Sigmoid colon (tissue), 7 donors: ENCODE measurements at places on chromosomes 16 and 17.

- no peak for DNase-seq
These were observed 7.0 kb upstream of the C1QTNF8 start for GRCh38 chr16:1102921-1103635.

DNA sequence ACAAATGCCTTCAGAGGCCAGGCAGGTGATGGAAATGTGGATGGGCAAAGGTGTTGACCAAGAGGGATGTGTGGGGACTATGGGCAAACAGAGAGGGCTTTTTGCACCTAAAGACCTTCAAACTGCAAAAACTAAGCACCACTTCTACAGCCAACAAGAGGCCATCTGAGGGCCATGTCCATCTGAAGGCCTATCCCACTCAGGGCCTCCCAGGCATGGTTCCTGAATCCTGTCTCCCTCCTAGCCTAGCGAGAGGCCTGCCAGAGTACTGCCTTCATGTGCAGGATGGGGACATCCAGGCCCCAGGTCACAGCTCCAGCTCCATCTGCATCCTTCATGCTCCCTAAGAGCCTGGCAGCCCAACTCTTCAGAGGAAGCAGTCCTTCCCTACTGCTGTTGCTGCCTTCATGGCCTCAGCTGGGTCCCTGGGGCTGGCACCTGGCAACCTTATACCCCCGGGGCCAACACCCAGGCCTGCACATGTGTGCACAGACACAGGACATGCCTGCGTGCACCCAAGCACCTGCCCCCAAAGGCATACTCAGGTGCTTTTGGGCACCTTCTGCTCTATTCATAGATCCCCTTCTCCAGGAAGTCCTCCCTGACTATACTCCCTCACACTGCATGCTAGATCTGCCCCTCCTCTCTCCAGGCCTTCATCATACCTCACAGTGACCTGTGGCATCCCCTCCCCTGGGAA, 95.2 kb downstream of the C16orf78 start:
- peak; percentile 21 for DNase-seq

DNA sequence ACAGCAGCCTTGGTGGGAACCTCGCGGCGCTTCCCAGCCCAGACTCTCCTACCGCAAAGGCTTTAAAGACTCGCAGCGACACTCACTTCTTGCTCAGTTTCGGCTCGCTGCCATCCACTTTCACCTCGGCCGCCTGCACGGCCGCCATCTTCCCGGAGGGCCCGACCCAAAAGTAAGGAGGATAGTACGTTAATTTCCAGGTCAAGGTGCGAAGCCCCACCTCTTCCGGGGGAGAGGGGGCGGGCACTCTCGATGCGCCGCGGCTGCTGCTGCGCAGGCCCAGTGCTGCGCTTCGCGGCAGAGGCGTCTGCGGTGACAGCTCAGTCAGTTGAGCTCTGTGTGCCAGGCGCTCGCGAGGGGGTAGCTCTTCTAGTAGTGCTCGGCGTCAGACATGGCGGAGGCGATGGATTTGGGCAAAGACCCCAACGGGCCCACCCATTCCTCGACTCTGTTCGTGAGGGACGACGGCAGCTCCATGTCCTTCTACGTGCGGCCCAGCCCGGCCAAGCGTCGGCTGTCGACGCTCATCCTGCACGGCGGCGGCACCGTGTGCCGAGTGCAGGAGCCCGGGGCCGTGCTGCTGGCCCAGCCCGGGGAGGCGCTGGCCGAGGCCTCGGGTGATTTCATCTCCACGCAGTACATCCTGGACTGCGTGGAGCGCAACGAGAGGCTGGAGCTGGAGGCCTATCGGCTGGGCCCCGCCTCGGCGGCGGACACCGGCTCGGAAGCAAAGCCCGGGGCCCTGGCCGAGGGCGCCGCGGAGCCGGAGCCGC, at the start of the genes KARS1 and TERF2IP:
KARS1 (minus strand) TSS at position 174 of the 773 bp plus-strand sequence; CDS start at position 148, 26 bp downstream.
TERF2IP (plus strand) TSS at position 282 of the 773 bp plus-strand sequence; CDS start at position 392, 110 bp downstream.
- DNase-seq, result peak; percentile 96

DNA sequence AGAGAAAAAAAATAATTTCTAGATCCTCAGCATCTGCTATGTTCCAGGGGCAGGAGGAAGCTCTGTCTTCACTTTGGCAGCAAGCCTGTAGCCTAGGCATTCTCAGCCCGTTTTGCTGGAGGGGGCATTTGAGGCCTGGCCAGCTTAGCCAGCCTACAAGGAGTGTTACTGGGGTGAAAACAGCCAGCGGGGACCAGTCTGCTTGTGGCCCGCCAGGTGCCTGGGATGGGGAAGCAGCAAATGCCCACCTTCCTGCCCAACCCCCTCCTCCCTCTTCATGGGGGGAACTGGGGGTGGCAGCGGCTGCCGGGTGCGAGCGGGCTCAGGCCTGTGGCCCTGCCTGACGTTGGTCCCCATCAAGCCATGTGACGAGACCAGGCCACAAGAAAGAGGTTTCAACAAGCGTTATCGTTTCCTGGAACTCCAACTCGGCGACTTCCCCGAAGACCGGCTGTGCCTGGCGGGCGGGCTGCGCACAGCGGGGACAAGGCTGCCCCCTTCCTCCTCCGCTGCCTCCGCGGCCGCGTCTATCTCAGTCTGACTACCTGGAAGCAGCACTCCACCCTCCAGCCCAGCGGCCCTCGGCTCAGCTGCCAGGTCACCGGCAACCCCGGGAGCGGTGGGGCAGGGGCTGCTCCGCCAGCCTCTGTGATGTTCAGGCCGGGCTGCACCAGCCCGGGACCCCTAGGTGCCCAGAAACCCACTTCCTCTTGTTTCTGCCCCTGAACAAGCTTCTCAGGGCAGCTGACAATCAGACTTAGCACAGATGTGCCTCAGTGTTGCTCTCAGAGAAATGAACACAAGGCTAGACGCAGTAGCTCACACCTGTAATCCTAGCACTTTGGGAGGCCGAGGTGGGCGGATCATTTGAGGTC, 22.9 kb downstream of the SOCS1 start:
- no peak for DNase-seq

GRCh38 chr16:86337581-86338402, 172.5 kb upstream of the FOXF1 start:
- DNase-seq, result no peak

- DNase-seq, result no peak
These were observed 11.3 kb upstream of the MAPT start for GRCh38 chr17:45883063-45883462.

DNA sequence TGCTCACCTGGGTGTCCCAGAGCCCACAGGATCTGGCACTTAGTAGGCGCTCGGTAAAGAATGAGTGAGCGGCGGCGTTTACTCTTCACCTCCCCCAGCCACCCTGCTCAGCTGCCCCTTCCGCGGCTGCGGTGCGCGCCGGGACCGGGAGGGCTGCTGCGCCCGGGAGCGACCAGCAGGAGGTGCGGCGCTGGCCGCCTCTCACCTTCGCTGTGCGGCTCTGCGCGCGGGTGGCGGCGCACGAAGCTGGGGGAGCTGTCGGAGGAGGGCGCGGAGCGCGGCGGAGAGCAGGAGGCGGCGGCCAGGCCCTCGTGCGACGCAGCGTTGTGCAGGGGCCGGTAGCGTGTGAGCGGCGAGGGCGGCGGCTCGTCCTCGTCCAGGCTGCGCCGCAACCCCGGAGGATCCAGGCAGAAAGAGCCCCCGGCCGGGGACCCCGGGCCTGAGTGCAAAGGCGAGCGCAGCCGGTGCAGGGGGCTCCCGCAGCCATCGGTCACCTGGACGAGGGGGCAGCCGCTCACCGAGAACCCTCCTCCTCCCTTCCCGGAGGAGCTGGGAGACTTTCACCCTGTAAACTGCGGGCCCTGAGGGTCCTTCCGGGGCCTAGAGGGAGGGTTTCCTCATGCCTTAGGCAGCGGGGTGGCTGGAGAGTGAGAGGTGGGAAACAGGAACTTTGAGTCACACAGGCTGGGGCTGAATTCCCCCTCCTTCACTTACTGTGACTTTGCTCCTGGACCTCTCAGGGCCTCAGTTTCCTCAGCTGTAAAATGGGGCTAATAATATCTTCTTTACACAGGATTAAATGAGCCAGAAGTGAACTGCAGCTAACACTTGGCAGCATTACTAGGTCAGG, 12.5 kb downstream of the SAMD14 start:
- DNase-seq, result no peak

DNA sequence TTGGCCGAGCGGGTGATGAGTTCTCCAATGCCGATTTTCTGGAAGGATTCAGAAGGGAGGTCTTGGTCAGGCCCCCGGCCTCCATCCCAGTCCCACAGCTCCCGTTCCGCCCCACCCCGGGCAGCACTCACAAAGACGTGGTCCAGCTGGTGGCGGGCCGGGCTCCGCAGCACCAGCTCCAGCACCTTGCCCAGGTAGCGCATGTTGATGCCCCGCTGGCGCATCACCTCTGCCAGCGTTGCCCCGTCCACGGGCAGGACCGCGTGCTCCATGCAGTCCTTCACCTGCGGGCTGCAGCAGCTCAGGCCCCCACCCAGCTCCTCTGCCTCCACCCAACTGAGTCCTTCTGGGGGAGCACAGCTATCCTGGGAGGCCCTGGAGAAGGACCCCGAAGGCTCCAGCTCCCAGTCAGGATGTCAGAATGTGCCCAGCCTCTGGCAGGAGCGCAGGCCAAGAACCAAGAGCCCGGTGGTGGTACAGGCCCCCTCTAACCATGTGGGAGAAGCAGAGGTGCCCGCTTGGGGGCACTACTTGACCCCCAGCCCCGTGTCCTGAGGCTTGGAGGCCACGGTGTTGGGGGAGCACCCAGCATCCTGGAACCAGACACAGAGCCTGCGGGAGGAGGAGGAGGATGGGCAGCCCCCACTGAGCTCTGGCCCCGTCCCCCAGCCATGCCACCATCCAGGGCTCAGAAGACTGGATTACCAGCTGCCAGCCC, 16.2 kb downstream of the CLUH start:
- peak; percentile 48 for DNase-seq

DNA sequence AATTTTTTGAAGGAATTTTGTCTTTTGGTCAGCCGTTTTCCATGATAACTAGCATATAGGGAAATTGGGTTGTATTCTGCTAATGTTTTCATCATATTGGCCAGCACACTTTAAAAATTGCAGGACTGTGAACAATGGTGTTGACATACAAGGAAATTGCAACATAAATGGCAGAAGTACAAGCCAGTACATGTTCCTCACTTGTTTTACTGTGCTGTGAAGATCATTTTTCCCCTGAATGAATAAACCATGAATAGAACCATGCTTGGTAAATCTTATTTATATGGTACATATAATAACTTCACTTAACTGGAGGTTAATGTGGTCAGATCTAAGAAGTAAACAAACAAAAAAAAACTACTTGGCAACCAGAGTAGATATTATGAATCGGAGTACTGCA, 22.8 kb downstream of the OMG start:
- no peak for DNase-seq

GRCh38 chr17:15321556-15322251, 19.7 kb downstream of the TEKT3 start:
- DNase-seq, result no peak

DNA sequence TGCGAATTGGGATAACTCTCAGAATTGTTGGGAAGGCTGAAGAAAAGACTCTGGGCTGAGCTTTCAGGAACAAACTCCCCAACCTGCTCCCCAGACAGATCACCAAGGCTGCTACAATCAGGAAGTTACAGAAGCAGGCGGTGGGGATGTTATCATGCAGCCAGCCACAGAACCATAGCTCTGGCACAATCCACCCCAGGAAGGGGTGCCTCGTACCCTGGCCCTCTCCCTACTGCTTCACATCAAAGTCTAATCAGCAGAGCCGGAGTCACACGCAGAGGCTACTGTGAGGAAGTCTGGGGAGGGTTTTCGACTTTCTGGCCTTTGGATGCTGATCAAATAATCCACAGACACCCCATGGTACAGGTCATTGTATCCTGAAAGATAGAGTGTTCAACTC, 86.8 kb downstream of the NTN1 start:
- no peak for DNase-seq

- peak; percentile 34 for DNase-seq
These were observed 6.9 kb downstream of the PLLP start for GRCh38 chr16:57277586-57277985.

- peak; percentile 68 for DNase-seq
These were observed 135.4 kb downstream of the CLEC16A start for GRCh38 chr16:11079652-11080187.

DNA sequence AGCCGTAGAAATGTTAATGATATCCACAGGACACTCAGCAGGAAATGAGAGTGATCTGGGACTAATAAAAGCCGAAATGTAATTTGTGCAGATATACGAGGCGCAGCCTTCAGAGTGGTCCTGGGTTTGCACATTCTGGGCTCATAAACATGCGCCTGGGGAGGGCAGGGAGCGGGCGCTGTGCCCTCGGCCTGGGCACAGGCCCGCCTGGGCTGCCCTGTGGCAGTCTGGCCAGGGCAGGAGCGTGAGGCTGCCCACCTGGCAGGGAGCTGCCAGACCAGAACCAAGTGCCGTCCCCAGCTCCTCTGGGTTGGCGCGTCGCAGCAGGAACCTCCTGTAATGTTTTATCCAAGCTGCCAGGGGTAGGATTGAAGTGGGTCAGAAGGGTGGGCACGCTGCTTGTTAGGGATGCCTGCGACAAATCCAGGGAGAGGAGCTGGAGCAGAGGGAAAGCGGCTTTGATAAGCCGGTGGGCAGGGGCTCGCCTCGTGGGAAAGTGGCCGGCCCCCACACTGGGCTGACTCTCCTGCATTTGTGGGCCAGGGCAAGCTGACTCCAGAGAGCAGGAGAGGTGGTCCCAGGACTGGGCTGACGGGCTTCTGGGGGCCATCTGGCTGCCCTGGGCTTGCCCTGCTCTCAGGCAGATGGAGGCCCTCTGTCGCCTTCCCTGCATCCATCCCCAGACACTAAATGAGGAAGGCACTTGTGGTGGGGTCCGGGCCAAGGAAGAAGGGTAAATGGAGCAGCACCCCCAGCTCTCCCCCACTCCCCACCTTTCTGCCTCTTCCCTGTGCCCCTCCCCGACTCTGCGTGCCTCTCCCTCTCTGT, 45.9 kb downstream of the SREBF1 start:
- DNase-seq, result no peak

GRCh38 chr17:14337596-14338079, 36.8 kb downstream of the HS3ST3B1 start:
- DNase-seq, result no peak
